ENCODE measurements at places on chromosomes 12 and 14. TPM values are rescaled to one million over a fixed set of nuclear protein-coding genes. Genes with fewer than 3 reads are reported as not detected.

GRCh38 chr14:55454264-55455002 lies 14.0 kb upstream of the TBPL2 start:
- peaks cover 6% of the 10 kb centered on the region for H3K4me1 ChIP-seq
- H3K36me3 ChIP-seq, result no peaks in the 10 kb centered on the region
- H3K27ac ChIP-seq, result no peak overlapping the region
- peaks cover 6% of the 10 kb centered on the region for H3K27me3 ChIP-seq

DNA sequence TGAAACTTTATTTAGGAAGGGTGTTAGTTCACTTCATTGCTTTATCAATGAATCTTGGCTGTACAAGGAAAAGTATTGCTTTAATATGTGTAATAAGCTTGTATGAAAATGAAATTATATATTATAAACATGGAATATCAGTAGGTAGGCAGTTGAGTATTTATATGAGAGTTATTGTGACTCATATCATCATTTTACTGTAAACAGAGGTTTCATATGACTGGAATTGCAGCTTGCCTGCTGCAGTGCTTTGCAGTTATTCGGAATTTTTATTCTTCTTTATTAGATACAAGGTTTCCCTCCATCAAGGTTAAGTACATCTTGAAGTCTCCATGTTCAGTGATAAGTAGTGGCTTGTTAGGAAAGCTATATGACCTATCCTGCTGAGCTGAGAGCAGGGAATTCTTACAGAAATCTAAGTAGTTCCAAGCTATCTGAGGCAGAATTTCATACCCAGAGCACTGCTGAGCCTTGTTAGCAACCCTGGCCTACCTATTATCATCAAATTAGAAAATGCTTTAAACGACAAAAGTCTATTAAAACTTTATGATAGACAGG lies 111.2 kb downstream of the MGST1 start:
- no peaks in the 10 kb centered on the region for H3K4me1 ChIP-seq
- no peak overlapping the region for H3K27ac ChIP-seq
- H3K27me3 ChIP-seq, result no peaks in the 10 kb centered on the region
- no peak for DNase-seq
- H3K4me3 ChIP-seq, result no peak overlapping the region

DNA sequence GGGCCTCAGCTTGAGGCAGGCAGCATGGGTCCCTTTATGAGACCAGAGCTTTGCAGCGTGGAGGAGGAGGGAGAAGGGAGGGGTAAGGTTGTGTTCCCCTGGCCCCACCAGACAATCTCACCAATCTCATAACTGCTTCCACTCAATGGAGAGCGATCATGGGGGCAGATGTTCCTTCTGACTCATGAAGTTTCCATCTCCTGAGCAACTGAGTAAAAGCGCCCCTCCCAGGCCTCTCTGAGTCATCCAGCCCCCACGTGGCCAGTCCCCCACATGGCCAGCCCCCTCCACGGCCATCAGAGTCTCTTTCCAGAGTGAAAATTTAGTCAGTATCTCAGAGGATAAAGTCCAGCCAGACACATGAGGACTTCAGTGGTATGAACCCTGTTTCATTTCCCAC lies 39.2 kb upstream of the PLXNC1 start:
- H3K36me3 ChIP-seq, result no peaks in the 10 kb centered on the region
- no peaks in the 10 kb centered on the region for H3K27me3 ChIP-seq
- H3K4me3 ChIP-seq, result no peak overlapping the region

DNA sequence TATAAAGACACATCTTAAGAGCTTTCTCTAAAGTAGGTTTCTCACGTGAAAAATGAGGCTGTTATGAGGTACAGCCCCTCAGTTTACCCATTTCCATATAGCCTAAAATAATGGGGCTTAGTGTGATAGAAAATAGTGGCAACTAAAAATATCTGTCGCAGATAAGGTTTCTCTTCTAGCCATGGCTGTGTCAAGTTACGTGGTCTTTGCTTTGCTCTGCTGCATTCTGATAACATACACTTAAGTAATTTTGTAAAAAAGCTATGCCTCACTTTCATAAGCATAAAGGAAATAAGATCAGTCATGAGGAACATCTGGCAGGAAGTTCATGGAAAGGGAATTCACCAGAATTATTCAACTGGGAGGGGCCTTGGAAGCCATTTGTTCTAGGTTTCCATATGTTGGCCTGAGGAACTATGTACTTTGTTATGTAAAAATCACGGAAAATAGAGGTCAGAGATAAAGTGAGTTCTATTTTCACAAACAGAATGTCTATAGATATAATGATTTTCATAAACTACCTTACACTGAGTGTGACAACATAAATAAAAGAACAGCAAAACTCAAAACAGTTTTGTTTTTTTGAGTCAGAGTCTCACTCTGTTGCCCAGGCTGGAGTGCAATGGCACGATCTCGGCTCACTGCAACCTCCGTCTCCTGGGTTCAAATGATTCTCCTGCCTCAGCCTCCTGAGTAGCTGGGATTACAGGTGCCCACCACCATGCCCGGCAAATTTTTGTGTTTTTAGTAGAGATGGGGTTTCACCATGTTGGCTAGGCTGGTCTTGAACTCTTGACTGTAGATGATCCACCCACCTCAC lies 195.6 kb upstream of the KRR1 start:
- H3K4me1 ChIP-seq, result peaks cover 3% of the 10 kb centered on the region
- H3K27ac ChIP-seq, result peak overlapping the region; percentile 65
- peak; percentile 42 for DNase-seq
- no peaks in the 10 kb centered on the region for H3K36me3 ChIP-seq
- no peak overlapping the region for H3K4me3 ChIP-seq

DNA sequence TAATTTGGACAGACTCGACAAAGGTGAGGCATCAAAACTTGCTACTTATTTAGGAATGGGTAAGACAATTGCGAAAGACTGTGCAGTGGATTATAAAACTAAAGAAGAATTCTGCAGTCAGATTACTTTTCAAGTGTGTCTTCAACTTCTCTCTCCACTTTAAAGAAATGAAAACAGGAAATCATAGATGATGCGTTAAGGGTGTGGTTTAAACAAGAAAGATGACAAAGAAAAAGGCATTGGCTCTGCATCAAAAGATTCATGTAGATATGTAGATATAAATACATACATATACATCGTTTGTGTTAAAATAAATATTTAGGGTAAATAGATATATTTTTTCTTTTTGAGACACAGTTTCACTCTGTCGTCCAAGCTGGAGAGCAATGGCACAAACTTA lies 74.6 kb upstream of the PARP11 start:
- H3K36me3 ChIP-seq, result no peaks in the 10 kb centered on the region
- H3K4me1 ChIP-seq, result no peaks in the 10 kb centered on the region
- H3K27me3 ChIP-seq, result no peaks in the 10 kb centered on the region
- no peak overlapping the region for H3K27ac ChIP-seq

DNA sequence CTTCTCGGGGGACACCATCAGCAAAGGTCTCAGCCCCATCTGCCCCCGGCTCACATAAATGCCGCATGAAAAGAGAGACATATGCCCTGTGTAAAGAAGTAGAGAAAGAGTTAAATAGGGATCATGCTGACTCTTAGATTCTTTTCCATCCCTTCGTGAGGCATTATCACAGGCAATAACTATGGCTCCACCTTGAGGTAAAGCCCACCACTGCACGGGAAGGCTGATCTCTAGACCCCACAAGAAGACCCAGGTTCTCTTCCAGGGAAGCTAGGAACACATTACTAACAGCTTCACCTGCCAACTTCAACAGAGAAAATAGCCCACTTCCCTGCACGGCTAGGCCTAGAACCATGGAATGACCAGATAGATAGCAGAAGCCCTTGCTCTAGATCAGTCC lies 14.1 kb upstream of the NOP2 start:
- no peak for DNase-seq
- no peaks in the 10 kb centered on the region for H3K27me3 ChIP-seq
- H3K4me1 ChIP-seq, result no peaks in the 10 kb centered on the region
- peaks cover 83% of the 10 kb centered on the region for H3K36me3 ChIP-seq

GRCh38 chr12:95385246-95386035 lies 88.5 kb upstream of the METAP2 start:
- no peaks in the 10 kb centered on the region for H3K27me3 ChIP-seq
- H3K4me3 ChIP-seq, result no peak overlapping the region
- DNase-seq, result no peak
- no peaks in the 10 kb centered on the region for H3K4me1 ChIP-seq
- no peak overlapping the region for H3K27ac ChIP-seq

DNA sequence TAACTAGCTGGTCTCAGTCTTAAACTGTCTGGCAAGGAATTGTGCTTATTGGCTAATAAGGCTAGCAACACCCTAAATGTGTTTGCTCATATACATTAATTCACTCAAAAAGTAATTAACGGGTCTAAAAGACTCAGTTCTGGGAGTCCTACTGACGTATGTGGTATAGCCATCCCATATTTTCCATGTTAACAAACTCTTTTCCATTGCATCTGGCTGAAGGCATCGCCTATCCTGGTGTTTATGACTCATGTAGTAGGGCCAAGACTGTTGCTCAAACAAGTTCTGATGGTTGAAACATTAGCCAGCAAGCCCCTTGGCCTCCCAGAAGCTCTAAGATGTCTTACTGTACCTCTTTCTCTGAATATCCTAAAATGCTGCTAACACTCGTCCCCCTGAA lies 98.5 kb downstream of the PHLDA1 start:
- no peak for DNase-seq
- H3K36me3 ChIP-seq, result no peaks in the 10 kb centered on the region
- peaks cover 40% of the 10 kb centered on the region for H3K4me1 ChIP-seq

- H3K4me3 ChIP-seq, result no peak overlapping the region
- H3K27me3 ChIP-seq, result no peaks in the 10 kb centered on the region
- H3K36me3 ChIP-seq, result no peaks in the 10 kb centered on the region
- DNase-seq, result no peak
Observed at GRCh38 chr14:58876608-58877007, 238.8 kb downstream of the DACT1 start.

- no peak overlapping the region for H3K4me3 ChIP-seq
- no peak overlapping the region for H3K27ac ChIP-seq
- H3K27me3 ChIP-seq, result no peaks in the 10 kb centered on the region
- DNase-seq, result no peak
Observed at GRCh38 chr12:41151793-41152192, 36.3 kb upstream of the PDZRN4 start.

- no peak overlapping the region for H3K27ac ChIP-seq
- H3K4me3 ChIP-seq, result no peak overlapping the region
- H3K4me1 ChIP-seq, result no peaks in the 10 kb centered on the region
- H3K36me3 ChIP-seq, result no peaks in the 10 kb centered on the region
- no peak for DNase-seq
Observed at GRCh38 chr14:33271891-33272290, 333.2 kb downstream of the NPAS3 start.

- no peaks in the 10 kb centered on the region for H3K27me3 ChIP-seq
- no peaks in the 10 kb centered on the region for H3K36me3 ChIP-seq
- DNase-seq, result no peak
- no peak overlapping the region for H3K27ac ChIP-seq
- H3K4me3 ChIP-seq, result no peak overlapping the region
Observed at GRCh38 chr14:57863471-57863870, 2.4 kb downstream of the SLC35F4 start.

DNA sequence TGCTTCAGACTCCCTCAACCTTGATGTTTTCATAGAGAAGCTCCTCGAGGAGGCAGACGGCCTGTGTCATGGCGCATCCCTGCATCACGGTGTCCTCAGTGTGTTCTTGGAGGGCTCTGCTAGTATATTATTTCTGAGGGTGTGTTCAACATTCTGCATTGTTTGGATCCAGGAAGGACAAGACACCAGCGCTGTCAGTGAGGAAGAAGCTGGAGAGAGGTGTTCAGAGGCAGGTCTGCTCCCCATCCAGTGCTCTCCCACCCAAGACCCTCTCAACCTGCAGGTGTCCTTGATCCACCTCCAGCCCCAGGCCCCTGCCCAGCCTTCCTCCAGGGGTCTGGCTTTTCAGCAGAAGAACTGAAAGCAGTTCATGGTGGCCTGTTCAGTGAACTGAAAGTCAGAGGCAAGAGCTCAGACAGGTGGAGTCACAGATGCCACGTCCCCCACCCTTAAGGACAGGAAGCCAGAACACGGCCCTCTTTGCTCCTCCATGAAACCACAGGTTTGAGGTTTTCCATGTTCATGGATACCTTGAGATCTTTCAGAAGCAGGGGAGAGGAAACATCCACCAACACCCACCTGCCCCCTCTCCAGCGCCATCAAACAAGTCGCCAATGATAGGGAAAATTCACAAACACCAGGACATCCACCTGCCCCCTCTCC lies 37.4 kb downstream of the DIO3 start:
- H3K27ac ChIP-seq, result no peak overlapping the region
- no peak overlapping the region for H3K4me3 ChIP-seq
- H3K4me1 ChIP-seq, result no peaks in the 10 kb centered on the region
- DNase-seq, result no peak
- H3K36me3 ChIP-seq, result no peaks in the 10 kb centered on the region

DNA sequence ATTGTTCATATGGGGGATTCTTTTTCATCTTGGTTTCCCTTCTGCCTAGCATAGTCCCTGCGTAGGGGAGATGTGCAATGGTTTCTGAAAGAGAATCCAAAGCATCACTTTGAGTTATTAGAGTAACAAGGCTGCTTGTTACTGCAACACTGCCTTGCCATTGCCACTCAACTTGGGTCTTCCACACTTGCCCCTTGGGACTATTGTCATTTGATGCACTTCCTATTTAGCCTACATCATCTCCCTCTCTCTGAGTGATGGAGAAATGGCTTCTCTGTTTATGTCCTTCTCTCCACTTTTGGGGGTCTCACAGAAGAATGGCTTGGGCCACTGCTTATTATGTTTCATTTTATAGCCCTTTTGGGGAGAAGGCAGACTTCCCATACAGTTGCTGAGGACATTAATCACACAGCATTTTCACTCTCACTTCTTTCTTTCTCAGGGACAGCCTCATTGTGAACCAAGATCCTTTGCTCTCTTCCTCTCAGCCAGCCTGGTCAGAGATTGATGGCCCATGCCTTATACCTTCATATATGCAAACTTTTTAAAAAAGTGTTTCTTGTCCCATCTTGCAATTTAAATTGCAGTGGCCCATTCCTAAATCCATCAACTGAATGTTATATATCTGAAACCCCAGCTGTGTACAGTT lies 50.8 kb upstream of the POC1B start:
- H3K27me3 ChIP-seq, result no peaks in the 10 kb centered on the region
- no peak for DNase-seq
- no peak overlapping the region for H3K27ac ChIP-seq

DNA sequence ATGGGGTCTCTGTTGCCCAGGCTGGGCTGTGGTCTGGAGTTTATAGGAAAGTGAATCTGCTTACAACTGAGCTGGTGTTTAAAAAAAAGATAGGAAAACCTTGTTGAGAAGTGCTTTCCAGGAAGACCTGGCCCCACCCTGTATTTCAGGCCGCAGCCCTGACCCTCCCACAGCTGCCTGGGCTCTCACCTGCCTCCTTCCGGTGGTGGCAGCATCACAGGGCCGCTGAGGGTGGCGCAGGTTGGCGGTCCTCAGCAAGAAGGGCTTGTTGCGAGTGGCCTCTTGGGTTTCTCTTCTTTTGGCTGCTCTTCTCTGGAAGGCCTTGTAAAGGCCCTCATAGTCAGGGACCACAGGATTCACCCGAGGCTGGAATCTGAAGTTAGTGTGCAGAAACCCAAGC lies 7.7 kb downstream of the FAM161B start:
- peak; percentile 30 for DNase-seq
- no peaks in the 10 kb centered on the region for H3K36me3 ChIP-seq
- no peaks in the 10 kb centered on the region for H3K4me1 ChIP-seq
- no peaks in the 10 kb centered on the region for H3K27me3 ChIP-seq

Gene SELPLG
- 2.2 TPM for total RNA-seq

Gene VRTN
- 0.09 TPM for total RNA-seq

Gene TBX5
- total RNA-seq, result not detected

Gene LRRC10
- total RNA-seq, result not detected

Gene TMBIM4
- 41.2 TPM for total RNA-seq

Gene TPH2
- total RNA-seq, result not detected

Gene SPX
- total RNA-seq, result 0.11 TPM

Gene BIN2
- 0.29 TPM for total RNA-seq

Gene MDM1
- 9.1 TPM for total RNA-seq

Gene SLC6A15
- not detected for total RNA-seq
